ENCODE measurements at places on chromosomes 5 and 9.

- no peak for DNase-seq
Measured at GRCh38 chr5:138338411-138339090, 485 bp downstream of the FAM53C start.

DNA sequence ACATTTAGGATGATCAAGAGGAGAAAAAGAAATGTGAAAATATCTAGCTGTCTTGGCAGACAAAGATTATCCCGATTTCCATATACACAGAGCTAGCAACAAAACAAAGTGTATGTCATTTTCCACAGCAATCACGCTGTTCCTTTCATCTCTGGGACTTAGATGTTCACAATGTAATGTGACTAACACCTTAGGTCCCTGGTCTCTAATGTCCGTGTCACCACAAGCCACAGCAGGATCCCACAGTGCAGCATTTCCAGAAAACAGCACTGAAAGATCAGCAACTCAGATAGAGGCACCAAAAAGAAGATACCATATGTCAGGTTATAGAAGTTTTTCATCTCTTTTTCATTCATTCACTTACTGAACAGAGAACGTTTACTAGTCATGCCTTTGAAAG, 118.0 kb upstream of the TNPO1 start:
- no peak for DNase-seq

GRCh38 chr5:103624035-103624480, 61.5 kb upstream of the NUDT12 start:
- DNase-seq = no peak

DNA sequence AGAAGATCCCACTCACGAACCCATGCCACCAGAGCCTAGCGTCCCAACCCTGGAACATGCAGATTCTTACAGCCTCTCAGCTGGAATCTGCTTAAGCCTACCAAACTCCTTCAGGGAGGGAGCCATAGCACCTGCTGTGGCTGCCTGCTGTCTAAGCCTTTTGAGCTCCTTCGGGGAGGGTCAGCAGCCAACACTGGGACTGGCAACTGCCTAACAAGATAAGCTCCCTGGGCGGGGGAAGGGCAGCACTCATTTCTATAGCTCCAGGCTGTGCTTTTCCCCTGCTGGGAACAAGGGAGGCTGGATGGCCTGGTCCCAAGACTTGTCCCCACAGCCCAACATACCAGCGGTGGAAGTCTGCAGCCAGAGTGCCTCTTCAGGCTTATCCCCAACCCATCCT, 199.1 kb upstream of the OR13F1 start:
- DNase-seq = no peak
